ENCODE measurements at places on chromosomes 4 and X. TPM values are rescaled to one million over a fixed set of nuclear protein-coding genes. Genes with fewer than 3 reads are reported as not detected.

Gene PYURF
- 27.3 TPM for total RNA-seq

Gene CDS1
- 0.21 TPM for total RNA-seq

Gene HMGN5
- total RNA-seq, result 6.6 TPM

Gene CCSER1
- total RNA-seq, result 0.14 TPM

Gene SSX4
- not detected for total RNA-seq

Gene CDKL5
- 1.5 TPM for total RNA-seq

Gene FAM184B
- total RNA-seq, result not detected

Gene RPS6KA6
- 0.09 TPM for total RNA-seq

Gene GPR78
- not detected for total RNA-seq

Gene CT45A10
- total RNA-seq, result not detected

Gene SLC25A43
- 4.8 TPM for total RNA-seq

Gene H2BW2
- not detected for total RNA-seq

Gene TEX13D
- not detected for total RNA-seq

Gene GLRA2
- not detected for total RNA-seq

Gene LRRC66
- total RNA-seq, result 0.14 TPM
